Activated CD4-positive, alpha-beta memory T cell treated with anti-CD3 and anti-CD28 coated beads, Interleukin-2, amount 10 ng/mL, durations not matched to agents 7 days and 5 days (primary cell): ENCODE measurements at places on chromosomes 13 and 19. TPM values are rescaled to one million over a fixed set of nuclear protein-coding genes. Genes with fewer than 3 reads are reported as not detected.

DNA sequence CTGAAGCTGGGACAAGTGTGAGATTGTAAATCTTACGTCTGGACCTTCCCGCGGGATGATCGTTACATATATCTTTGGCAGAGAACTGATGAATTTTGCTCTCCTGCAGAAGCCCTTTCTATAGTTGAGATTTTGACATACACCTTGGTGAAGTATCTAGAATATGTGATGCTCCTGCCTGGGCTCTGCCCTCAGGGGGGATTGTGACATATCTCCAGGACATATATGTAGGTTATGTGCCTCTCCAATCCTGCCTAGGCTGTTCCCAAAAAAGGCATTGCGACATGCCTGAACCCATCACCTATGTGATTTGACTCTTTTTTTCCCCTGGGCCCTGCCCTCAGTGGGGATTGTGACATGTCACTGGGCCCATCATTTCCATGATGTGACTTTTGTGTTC, 76.6 kb downstream of the ZNF208 start:
- DNase-seq = no peak
- H3K36me3 ChIP-seq = no peaks in the 10 kb centered on the region
- no peaks in the 10 kb centered on the region for H3K4me1 ChIP-seq
- H3K4me3 ChIP-seq = no peak overlapping the region

DNA sequence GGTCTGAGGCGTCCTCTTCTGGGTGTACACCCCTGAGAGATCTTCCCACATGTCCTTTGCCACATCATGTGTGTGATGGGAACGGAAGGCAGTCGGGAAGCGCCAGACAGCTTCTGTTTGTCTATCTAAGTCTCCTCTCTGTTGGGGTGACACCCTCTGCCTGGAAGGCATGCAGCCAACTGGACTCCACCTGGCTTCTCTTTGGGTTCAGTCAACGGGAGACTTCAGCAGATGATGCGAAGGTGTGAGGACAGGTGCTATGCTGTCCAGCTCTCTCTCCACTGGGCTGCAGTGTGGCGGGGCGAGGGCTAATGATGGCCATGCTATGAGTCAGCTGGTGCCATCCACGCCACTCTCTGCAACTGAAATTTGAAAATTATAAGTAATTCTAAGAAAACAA, 14.3 kb upstream of the SBK3 start:
- H3K36me3 ChIP-seq = no peaks in the 10 kb centered on the region
- no peak overlapping the region for H3K4me3 ChIP-seq
- DNase-seq = no peak
- H3K4me1 ChIP-seq = no peaks in the 10 kb centered on the region
- no peak overlapping the region for H3K27ac ChIP-seq

GRCh38 chr13:111047326-111047725, 67.8 kb upstream of the ARHGEF7 start:
- peaks cover 25% of the 10 kb centered on the region for H3K4me1 ChIP-seq
- no peak for DNase-seq
- no peak overlapping the region for H3K4me3 ChIP-seq
- H3K27ac ChIP-seq = peak overlapping the region; percentile 51

GRCh38 chr13:105370011-105370650, 1165.3 kb downstream of the EFNB2 start:
- no peak for DNase-seq
- H3K4me3 ChIP-seq = no peak overlapping the region
- no peak overlapping the region for H3K27ac ChIP-seq
- H3K36me3 ChIP-seq = no peaks in the 10 kb centered on the region
- H3K4me1 ChIP-seq = no peaks in the 10 kb centered on the region

MIDN gene
- total RNA-seq = 88.6 TPM

ETV2 gene
- total RNA-seq = 0.96 TPM

MUC16 gene
- 0.03 TPM for total RNA-seq
